ENCODE measurements at places on chromosomes 5 and 9.

DNA sequence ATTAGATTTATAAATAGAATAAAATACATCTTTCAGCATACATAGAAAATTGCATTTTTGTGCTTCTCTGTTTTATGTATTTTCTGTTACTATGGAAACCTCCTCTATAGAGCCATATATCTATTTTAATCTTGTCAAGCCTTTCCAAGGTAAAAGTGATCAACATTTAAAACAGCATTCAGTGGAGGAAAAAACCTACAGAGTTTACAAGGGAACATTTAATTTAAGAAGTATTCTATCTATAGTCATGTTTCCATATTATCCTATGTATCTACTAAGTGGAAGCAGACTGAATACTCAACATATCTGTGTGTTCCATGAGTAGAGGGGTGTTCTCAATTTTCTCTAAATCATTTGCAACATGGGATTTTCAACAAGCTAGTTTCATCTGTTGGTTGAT lies 791.4 kb downstream of the CDH18 start:
- no peak for DNase-seq

DNA sequence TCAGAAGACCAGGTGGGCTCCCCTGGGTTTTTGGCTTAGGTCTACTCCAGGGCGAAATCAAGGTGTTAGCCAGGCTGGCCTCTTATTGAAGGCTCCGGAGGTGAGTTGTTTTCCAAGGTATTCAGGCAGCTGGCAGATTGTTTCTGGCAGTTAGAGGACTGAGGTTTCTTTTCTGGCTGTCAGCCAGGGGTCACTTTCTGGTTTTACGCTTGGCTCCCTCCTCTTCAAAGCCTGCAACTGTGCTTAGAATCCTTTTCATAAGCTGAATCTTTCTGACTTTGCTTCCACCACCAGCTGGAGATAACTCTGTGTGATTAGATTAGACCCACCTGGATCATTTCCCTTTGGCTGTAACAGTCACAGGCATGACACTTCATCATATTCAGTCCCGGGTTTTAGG lies 24.6 kb downstream of the RFK start:
- peak; percentile 80 for DNase-seq

DNA sequence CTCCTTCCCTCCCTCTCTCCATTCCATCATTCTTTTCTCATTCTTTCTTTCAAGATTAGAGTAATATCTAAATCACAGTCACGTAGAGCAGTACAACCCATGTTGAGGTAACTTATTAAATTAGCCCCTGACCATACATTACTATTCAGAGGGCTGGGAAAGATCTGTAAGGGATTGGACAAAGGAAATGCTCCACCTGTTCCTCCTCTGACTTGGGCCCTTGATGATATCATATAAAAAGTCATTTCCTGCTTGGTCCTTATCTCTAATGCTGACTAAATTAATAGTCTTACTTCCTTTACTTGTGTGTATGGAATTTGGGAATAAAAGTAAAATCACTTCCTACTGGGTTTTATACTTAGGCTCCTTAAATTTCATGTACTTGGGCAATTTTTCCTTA lies 40.8 kb downstream of the SNX18 start:
- no peak for DNase-seq

DNA sequence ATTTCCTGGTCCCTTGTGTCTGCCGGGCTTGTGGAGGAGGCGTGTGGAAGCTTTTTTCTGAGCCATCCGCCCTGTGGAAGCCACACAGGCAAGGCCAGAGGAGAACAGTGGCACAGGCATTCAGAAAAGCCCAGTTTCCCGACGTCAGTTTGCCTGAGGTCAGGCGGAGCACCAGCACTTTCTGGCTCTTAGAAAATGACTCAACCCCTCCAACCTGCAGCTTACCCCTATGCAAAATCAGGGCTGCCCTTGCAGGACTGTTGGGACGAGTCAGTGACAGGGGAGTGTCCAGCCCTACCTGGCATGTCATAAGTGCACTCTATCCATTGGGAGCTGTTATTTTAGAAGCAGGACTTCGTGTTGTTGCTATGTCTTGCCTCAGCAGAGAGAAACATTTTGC lies 216.0 kb downstream of the NR3C1 start:
- DNase-seq: no peak

GRCh38 chr5:68192679-68193060 lies 22.9 kb upstream of the PIK3R1 start:
- peak; percentile 76 for DNase-seq

- peak; percentile 34 for DNase-seq
Observed at GRCh38 chr5:141969783-141970771, 1.2 kb downstream of the RNF14 start.

DNA sequence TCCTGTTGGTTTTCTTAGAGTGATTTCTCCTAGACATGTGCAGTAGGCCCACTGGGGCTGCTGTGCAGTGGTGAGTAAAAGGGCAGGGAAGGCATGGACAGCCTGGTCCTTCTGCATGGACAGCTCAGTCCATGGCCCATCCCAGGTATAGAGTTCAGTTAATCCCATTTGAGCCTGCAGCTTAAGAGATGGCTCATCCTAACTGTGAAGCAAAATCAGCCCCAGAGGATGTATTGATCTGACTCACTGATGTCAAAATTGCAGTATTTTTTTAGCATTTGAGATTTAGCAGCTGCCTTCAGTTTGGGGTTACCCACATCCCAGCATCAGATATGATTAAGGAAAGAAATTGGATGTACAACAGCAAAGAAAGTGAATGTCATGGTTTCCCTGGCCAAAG lies 93.4 kb downstream of the PDE6A start:
- DNase-seq: no peak

GRCh38 chr5:32353420-32353819 lies 40.7 kb upstream of the MTMR12 start:
- no peak for DNase-seq

- no peak for DNase-seq
Observed at GRCh38 chr5:139374909-139375308, 8.2 kb downstream of the SLC23A1 start.

- DNase-seq: no peak
Observed at GRCh38 chr5:124121198-124121597, 609.2 kb downstream of the CSNK1G3 start.

DNA sequence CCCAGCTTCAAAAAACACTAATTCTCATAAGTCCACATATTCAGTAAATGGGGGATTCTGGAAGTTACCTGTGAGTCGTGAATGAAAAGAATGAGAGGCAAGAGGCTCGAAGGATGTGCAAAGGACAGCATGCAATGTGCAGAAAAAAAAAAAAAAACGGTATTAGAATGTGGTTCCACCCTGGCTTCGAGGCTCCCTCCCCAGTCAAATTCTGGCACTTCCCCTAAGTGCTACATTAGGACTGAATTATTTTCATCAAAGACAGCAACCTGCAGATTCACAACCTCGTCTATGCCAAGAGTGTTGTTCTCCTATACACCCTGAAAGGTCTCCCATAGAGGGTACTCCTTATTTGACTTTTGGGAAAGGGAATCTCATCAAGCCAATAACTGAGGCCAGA lies 16.5 kb downstream of the CAPSL start:
- DNase-seq: no peak

DNA sequence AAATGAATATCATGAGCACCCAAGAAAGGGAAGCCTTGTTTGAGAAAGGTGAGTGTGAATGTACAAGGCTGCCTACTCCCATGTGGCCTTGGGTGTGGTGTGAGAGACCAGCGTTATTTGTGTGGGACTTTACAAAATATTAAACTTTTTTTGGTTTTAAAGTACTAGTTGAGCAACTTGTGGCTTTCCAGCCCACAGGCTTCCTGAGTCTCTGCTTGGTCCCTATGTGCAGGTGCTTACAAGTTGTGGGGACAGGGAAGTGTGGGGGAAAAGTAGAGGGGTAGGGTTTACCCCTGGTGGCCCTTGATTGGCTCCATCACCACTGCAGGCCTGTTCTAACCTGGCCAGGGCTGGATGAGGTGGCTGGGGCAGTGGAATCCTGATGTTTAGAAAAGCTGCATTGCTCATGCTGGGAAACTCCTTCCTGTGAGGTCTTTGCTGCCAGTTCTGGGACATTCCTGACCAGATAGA lies 19.7 kb downstream of the PTTG1 start:
- no peak for DNase-seq

DNA sequence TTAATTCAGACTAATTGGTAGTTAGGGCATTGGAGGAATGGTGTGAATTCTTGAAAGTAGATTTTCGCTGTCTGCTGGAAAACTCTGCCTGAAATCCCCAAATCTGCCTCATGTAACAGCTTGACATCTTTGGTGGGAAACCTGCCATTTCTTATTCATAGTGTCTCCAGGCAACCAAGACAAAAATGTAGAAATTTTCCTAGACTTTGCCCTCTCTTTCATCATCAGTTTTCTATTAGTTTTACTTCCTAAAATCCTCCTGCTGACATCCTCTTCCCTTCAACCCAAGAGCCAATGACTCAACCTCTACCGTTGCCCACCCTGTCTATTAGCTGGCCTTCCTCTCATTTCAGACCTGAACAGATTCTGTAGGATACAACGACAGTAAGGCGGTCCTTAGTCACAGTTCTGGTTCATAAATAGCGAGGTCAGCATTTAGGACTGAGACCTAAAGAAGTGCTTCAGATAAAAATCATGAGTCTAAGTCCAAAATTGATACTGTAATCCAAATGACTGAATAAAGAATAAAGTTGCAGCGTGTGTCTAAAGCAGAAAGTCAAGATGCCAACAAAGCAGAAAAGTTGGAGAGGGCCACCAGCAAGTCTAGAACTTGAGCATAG lies 133.9 kb downstream of the MUSK start:
- peak; percentile 82 for DNase-seq

DNA sequence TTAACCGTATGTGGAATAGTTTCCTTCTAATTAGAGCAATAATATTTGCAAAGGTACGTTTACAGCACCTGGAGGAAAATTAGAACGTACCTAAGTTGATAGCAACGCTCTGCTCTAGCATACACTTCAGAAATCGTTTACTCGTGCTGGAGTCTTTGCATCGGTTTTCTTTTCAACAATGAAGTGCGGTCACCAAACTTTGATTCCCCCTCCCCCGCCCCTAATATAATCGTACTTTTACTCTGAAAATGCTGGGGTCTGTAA lies 506 bp downstream of the ADAMTS19 start:
- peak; percentile 10 for DNase-seq

DNA sequence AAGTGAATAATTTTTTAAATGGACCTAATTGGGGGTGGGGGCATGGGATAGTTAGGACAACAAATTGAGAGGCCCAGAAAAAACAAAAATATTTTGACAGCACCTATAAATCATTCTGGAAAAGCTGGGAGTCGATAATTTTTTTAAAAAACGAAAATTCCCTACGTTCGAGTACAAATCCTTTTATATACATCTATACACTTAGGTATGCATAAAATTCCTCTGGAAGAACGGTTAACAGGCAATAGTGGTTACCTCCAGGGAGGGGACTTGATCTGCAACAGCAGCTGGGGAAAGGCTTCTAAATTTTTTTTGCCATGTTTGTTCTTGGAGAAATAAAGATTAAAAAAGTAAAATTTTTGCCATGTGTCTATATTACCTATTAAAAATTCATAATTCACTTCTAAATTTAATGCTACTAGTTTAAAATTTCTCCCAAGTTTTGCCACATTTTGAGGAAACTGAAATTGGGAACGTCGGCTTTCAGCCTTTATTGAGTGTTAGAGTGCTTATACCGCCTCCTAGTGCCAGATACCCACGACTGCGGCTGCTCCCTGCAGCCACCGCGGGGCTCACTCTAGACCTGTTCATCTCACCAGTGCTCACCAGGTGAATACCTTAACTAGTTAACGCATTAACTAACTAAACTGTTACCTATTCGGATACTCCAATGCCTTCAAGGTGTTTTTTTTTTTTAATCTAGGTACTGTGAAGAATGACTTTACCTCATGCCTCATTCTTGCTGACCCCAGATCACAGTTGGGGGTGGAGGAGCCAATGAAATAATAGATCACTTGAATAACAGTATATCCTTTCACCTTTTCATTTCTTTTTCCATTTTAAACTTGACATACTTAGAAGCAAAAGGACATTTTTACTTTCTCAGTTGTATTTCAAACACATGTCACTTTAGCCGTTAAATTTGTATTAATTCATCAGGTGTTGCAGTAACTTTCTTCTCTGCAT lies 1.8 kb upstream of the BHMT start:
- peak; percentile 24 for DNase-seq

DNA sequence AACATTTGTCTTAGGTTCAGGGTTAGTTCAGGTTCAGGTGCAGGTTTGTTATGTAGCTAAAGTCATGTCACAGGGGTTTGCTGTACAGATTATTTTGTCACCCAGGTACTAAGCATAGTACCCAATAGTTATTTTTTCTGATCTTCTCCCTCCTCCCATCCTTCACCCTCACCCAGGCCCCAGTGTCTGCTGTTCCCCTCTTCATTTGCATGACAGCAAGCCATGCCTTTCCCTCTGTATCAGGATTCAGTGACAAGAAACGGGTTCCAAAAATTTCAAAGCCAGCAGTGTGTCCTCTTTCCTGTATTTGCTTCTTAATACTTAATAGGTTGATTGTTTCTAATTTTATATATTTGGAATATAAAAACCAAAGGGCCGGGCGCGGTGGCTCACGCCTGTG lies 330.8 kb upstream of the SGCD start:
- no peak for DNase-seq

DNA sequence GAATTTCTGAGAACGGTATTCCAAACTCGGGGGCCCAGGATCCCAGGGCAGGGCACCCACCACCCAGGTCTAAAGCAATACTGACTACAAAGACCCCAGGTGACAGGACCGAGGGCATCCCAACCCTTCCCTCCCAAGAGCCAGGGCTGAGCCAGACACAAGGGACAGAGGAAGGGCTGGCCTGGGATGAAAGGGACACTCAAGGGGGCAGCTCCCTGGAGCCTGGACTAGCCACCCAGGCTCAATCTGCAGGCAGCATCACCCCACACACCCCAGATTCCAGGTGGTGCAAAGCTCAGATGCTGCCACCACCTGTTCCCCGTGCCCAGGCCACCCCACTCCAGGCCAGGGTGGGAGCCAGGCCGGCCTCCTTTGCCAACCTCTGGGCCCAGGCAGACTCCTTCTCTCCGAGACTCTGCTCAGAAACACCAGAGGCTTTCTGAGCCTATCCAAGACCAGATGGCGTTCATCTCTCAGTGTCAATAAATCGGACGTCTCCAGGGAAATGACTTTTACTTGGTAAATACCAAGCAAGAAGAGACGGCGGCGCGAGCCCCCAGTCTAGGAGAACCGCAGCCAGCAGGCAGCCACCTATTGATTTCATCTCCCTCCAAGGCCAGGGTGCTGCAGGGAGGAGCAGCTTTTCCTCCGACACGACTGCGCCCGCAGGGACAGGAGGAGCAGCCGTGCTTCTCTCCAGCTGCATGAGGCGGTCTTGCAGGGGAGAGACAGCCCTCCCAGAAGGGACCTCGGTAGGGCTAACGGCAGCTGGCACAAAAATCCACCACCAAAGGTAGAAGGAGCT lies 94.1 kb upstream of the ADAMTS2 start:
- DNase-seq: no peak
